ENCODE measurements at places on chromosomes 11 and 22. TPM values are rescaled to one million over a fixed set of nuclear protein-coding genes. Genes with fewer than 3 reads are reported as not detected.
A peak's percentile ranks its signal among the peaks of the same experiment; 100 is the strongest.

GRCh38 chr22:19430890-19431541 is 517 bp downstream of the HIRA start:
- peak; percentile 39 for DNase-seq

- no peak for DNase-seq
These were observed 48.1 kb downstream of the EP300 start for GRCh38 chr22:41140365-41140957.

DNA sequence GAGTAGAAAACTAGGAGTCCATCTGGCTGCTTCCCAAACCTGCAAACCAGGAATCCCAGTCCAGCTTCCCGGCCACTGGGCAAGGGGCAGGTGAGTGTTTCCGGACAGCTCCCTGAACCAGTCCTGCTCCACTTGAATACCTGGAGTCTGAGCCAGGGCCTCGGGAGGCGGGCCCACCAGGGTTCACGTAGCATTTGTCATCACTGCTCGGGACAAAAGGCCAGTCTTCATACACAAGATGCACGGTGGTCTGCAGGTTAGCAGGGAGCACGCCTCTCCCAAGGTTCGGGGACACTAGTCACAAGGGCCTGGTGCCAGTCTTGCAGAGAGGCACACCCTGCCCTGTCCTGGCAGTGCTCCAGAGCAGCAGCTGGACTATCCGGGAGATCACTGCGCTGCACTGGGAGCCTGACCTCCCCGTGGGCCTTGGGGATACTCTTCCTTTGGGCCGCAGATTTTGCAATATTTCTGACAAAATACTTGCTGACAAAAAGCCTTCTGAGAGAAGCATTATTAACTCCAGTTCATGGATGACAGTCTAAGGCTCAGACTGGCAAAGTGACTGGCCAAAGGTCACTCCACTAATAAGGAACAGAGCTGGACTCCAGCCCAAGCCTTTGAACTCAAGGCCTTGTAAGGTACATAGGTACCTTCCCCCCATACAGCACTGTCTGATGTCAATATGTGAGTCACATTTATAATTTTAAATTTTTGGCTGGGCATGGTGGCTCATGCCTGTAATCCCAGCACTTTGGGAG is 25.1 kb downstream of the CD6 start:
- DNase-seq = no peak

GRCh38 chr11:105811242-105811641 is 201.4 kb downstream of the GRIA4 start:
- no peak for DNase-seq

DNA sequence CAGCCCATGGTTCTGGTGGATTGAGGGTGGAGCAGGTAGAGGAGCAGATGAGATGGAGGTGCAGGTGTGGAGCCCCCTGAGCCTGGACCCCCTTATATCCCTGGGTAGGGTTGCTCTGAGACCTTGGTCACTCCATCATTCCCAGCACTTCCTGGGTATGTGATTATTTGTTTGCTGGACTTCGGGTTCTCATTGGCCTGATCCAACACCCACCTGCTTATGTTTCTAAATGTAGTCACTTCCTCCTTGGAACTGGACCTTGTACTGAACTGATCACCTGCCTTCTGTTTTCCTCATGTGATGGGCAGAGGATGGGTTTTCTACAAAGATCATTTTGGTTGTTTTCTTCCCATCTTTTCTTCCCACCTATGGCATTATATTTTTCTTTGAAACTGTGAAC is at the start of gene KRTAP5-4:
Gene KRTAP5-4, minus strand, starts transcription at position 53 of the 400 bp plus-strand sequence. Its CDS starts 45 bp downstream, at position 8.
- no peak for DNase-seq

- peak; percentile 85 for DNase-seq
These were observed at the start of gene SERHL2 for GRCh38 chr22:42553475-42554361. Gene SERHL2 (plus strand): TSS chr22:42553956. CDS start chr22:42554021, 65 bp downstream.

- peak; percentile 99 for DNase-seq
These were observed at the start of gene NAT10 for GRCh38 chr11:34105079-34105956. Gene NAT10 (plus strand): TSS chr11:34105629. CDS start chr11:34108226, 2,597 bp downstream.

GRCh38 chr11:118883368-118884071 is at the start of gene CXCR5:
Gene CXCR5 (plus strand): TSS chr11:118883892. CDS start chr11:118883942, 50 bp downstream.
- DNase-seq = no peak

SPCS2 gene
- total RNA-seq = 14.7 TPM

ACAT1 gene
- 75.1 TPM for total RNA-seq

NLRP14 gene
- total RNA-seq = under 0.01 TPM

DNA sequence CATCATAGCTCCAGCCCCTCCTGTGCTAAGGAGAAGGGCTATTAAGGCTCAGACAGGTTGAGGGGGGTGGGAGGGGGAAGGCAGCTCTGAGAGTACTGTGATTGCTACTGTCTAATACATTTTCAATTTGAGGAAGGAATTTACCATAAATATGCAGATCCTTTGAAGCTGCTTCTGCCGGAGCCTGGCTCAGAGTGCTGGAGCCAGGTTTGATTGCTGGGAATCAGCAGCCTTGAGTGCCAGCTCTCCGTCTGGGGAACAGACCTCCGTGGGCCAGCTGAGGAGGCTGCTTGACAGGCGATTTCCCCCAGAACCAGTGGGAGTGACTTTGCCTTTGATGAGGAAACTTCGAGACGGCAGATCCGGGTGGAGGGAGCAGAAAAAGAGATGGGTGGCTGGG is 141.7 kb upstream of the TBCEL start:
- DNase-seq = no peak

DNA sequence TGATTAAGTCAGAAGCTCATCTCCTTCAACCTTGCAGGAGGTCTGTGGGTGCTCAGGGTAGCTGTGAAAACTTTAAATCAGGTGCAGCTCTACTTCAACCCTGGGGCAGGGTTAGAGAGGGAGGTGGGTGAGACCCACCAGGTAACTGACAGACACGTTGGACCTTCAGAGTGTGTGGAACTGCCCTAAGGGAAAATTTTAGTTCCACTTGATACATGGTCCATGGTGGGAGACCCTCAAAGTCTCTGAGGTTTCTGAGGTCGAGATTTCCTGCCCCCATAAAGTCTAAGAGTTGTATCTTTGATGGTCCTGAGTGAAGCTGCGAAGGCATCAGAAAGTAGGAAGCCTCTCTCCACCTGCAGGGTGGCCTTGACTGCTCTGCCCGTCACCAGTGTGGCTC is 23.9 kb upstream of the NNMT start:
- DNase-seq = no peak
